ENCODE measurements at places on chromosomes 12 and 14. TPM values are rescaled to one million over a fixed set of nuclear protein-coding genes. Genes with fewer than 3 reads are reported as not detected.

GPATCH2L gene
- total RNA-seq, result 23.9 TPM

ADCY4 gene
- 2.1 TPM for total RNA-seq

KRT74 gene
- not detected for total RNA-seq

RILPL1 gene
- 14.0 TPM for total RNA-seq

RIN3 gene
- 4.9 TPM for total RNA-seq

ZDHHC22 gene
- not detected for total RNA-seq

SERPINA12 gene
- total RNA-seq, result not detected

ST8SIA1 gene
- total RNA-seq, result 0.93 TPM

SLC8B1 gene
- 22.0 TPM for total RNA-seq

IL26 gene
- not detected for total RNA-seq

C12orf42 gene
- not detected for total RNA-seq

ASPG gene
- total RNA-seq, result not detected

YEATS4 gene
- 9.1 TPM for total RNA-seq

GLT1D1 gene
- not detected for total RNA-seq

SYNDIG1L gene
- not detected for total RNA-seq

HIF1A gene
- 717 TPM for total RNA-seq

C14orf39 gene
- total RNA-seq, result not detected

RNASE1 gene
- total RNA-seq, result 1.3 TPM

CTSG gene
- not detected for total RNA-seq

HSPB8 gene
- 22.6 TPM for total RNA-seq

NRL gene
- 3.7 TPM for total RNA-seq

KLRF1 gene
- not detected for total RNA-seq

RNASE2 gene
- not detected for total RNA-seq

ENO2 gene
- total RNA-seq, result 11.9 TPM

LRRIQ1 gene
- 0.85 TPM for total RNA-seq

BCAT1 gene
- total RNA-seq, result 213 TPM

SLC22A17 gene
- 23.2 TPM for total RNA-seq

TAS2R43 gene
- total RNA-seq, result not detected

CLEC6A gene
- not detected for total RNA-seq

HHIPL1 gene
- 2.7 TPM for total RNA-seq

ASCL1 gene
- total RNA-seq, result not detected

DUSP6 gene
- 46.2 TPM for total RNA-seq

CCDC177 gene
- total RNA-seq, result 0.12 TPM

BTBD7 gene
- 10.6 TPM for total RNA-seq

CYP27B1 gene
- 1.6 TPM for total RNA-seq

ZNF705A gene
- not detected for total RNA-seq

INHBC gene
- total RNA-seq, result 0.09 TPM
